Naive thymus-derived CD8-positive, alpha-beta T cell (primary cell): ENCODE measurements at places on chromosomes 13 and 19.

DNA sequence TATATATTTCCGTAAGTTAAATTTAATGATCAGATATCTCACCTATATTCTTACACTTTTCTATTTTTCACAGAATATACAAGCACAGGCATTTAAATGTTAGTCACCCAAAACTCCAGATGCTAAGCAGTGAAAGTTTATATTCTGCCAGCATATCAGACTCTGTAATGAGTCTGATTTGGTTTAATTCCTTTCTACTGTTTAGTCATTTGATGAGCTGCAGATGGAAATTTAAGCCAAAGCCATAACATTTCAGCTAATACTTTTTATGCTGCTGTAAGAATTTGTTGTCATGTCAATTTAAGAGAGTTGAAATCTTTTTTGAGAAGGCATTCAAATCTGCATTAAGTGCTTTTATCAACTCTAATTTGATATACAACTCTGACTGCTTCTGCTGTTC lies 8.0 kb downstream of the FRY start:
- DNase-seq = no peak

DNA sequence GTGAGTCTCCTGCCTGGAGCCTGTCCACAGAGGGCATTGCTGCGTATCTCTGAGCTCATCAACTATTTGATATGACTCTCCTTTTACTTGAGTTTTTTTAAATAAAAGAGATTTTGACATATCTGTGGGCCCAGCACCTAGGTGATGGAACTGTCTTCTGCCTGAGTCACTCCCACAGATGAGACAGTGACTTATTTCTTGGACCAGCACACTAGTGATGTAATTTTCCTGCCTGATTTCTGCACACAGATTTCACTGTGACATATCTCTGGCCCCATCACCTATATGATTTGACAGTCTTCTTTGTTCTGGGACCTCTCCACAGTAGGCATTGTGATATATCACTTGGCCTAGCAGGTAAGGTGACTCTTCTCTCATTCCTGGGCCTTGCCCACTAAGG lies 66.6 kb upstream of the ZNF43 start:
- DNase-seq = no peak

DNA sequence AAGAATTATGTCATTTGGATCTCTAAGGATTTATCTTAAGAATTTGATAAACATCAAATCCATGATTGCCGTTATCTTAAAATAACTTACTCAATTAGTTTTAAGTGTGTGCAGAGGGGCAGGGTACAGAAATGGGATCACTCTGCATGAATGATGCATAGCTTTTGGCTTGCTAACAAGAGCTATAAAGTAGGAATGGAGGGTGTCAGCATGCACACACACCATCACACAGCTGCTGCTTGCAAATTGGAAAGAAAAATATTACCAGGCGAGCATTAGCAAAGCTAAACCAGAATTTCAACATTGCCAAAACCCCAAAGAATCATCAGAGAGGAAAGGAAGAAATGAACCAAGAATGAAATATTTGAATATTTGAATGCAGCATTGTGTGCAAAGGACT lies 580.6 kb downstream of the LMO7 start:
- no peak for DNase-seq

DNA sequence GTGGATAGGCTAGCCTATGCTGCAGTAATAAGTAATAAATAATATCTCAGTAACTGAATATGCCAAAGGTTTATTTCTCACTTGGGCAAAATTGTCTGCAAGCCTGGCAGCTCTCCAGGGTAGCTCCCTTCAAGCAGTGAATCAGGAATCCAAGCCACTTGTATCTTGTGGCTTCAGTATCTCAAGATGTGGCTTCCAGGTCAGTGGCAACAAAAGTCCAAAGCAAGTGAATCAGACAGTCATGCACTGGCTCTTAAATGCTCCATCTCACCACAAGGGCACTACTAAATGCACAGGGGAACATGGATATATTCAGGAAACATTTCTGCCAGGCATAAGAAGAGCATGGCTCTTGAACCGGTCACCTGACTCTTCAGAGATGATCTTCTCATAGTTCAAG lies 126.3 kb downstream of the KCTD12 start:
- DNase-seq = no peak

DNA sequence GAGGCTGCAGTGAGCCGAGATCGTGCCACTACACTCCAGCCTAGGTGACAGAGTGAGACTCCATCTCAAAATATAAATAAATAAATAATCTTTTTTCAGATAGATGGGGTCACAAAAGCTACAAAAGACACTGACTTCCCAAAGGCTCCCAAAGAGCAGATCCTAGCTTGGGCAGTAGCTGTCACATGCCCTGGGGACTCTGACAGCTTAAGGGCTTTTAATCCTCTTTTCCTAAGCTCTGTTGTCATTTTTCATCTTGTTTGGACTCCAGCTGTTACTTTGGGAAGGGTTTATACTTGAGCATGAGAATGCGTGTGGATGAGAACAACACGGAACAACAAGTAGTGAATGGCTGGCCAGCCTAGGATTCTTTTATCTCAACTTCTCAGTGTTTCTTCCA lies 231.7 kb downstream of the MZT1 start:
- no peak for DNase-seq

- DNase-seq = no peak
Observed at GRCh38 chr19:53782698-53783097, 41.4 kb downstream of the NLRP12 start.

DNA sequence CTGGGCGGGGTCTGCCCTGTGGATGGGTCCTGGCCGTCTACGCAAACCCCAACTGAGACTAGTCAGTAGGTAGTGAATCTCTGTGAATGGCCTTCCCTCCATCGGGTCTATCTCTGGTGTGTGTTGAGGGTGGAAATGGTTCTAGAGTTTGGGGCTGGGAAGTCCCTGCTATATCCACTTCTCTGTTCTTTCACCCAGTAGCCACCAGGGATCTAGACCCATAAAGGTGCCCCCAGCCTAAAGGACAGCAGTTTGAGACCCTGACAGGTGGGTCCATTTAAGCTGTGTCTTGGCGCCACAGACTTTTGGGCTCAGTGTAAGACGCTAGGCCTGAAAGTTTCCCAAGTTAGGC lies 57.7 kb downstream of the ZNF568 start:
- DNase-seq = no peak
